H9 (cell line): ENCODE measurements at places on chromosomes 1 and 21.

GRCh38 chr1:101507547-101507971 lies 270.7 kb downstream of the S1PR1 start:
- DNase-seq: no peak

DNA sequence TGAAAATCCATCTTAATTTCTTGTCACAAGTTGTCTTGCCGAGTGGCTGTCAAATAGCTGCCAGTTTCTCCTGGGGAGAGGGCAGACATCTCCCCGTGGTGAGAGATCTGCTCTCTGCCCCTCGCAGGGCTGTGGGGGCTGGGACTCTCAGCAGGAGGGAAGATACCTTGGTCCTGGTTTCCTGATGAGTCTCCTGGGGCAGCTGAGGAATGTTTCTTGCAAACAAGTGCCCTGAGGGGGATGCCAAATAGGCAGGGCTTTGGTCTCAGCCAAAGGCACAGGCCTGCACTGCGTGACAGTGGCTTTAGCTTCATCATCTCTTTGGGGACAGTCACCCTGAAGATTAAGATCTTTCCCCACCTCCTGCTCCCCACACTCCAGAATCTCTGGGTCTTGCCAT lies 40.9 kb downstream of the SYT6 start:
- DNase-seq: no peak

DNA sequence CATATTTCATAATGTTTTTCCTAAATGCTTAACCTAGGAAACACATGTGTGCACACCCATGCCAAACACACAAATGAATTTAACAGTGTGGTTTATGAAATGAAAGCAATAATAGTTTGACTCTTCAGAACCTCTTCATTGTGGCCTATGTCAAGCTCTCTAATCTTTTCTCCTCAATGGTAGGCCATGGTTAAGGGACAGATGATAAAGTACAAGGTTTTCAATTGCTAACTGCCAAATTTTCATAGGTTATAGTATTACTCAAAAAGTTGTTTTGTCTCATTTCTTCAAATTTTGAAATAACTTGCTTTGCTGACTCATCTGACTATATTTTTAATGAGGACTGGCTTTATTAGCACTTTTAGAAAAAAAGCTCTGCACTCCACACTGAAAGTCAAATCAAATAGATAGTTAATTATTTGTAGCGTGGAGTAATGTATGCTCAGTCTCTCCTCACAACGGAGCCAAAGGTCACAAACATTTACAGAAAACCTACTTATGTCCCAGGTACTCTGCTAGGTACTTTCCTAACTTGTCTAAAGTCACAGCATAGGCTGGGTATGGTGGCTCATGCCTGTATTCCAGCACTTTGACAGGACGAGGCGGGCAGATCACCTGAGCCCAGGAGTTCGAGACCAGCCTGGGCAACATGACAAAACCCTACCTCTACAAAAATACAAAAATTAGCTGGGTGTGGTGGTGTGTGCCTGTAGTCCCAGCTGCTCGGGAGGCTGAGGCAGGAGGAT lies 3.0 kb upstream of the ADCY10 start:
- DNase-seq: no peak

DNA sequence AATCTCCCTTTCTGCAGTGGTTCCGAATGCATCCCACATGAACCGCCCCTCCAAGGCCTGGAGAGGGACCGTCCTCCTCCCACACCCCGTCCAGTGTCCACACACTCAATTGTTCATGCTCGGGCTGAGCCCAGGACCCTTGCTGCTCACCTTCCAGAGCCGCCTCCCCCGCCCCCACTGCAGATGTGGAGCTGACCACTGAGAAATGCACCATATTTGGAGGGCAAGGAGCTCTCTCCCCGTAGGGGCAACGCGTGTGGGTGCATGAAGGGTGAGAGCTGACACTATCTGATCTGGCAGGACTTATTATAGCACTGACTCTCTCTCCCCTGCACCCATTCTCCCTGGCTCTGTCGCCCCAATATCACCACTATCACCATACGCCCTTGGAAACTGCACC lies 4.0 kb upstream of the S100A3 start:
- peak; percentile 20 for DNase-seq

- DNase-seq: no peak
Observed at GRCh38 chr1:36372617-36373016, 13.1 kb downstream of the STK40 start.

DNA sequence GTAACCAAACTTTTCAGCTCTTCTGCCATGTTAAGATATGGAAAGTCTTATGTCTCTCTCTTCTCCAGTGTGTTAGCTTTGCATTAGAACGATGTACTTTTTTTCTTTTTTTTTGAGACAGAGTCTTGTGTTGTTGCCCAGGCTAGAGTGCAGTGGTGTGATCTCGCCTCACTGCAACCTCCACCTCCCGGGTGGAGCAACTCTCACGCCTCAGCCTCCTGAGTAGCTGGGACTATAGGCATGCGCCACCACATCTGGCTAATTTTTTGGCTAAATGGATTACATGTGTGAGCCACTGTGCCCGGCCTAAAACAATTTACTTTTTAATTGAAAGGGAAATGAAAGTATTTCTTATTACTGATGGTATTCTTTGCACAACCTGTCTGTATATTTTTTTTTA lies 35.8 kb downstream of the SPEN start:
- no peak for DNase-seq

- no peak for DNase-seq
Observed at GRCh38 chr1:23421753-23422240, 2.8 kb downstream of the TCEA3 start.

- no peak for DNase-seq
Observed at GRCh38 chr1:213983493-213984386, 4.0 kb upstream of the PROX1 start.

DNA sequence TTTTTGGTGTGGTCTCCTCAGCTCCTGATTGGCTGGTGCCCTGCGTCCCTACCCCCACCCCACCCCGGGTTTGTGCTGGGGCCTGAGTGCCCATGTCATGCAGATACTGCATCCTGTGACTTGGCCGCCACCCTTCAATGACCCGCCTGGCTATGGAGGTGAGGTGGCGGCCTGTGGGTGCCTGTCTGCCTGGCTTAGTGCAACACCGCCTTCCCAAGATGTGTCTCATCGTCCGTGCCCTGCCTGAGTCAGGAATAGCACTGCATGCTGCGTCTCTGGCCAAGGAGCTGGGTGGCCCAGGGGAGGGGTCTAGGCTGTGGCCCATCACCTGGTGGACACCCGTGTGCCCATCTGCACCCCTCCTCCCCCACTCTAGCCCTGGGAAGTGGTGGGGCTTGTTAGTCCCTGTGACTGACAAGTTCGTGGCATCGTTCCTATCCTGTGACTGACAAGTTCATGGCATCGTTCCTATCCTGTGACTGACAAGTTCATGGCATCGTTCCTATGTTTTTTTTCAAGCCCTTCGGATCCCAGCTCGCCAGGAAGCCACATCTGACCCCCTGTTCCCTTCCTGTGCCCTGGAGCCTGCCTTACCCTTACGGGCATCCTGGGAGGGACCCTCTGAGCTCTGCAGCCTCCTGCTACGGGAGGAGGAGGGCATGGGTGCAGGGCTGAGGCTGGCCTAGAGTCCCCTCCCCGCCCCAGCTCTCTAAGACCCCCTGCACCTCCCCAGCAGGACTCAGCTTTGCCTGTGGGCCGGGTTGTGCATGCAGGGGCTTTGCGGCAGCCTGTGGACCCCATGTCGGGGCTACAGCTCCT lies 7.5 kb downstream of the SLX9 start:
- DNase-seq: no peak

GRCh38 chr1:111563619-111564018 lies 56.0 kb upstream of the RAP1A start:
- DNase-seq: no peak

GRCh38 chr1:20095564-20096434 lies 23.5 kb downstream of the PLA2G2D start:
- DNase-seq: no peak

GRCh38 chr1:222009105-222009730 lies 267.3 kb upstream of the DUSP10 start:
- peak; percentile 38 for DNase-seq

DNA sequence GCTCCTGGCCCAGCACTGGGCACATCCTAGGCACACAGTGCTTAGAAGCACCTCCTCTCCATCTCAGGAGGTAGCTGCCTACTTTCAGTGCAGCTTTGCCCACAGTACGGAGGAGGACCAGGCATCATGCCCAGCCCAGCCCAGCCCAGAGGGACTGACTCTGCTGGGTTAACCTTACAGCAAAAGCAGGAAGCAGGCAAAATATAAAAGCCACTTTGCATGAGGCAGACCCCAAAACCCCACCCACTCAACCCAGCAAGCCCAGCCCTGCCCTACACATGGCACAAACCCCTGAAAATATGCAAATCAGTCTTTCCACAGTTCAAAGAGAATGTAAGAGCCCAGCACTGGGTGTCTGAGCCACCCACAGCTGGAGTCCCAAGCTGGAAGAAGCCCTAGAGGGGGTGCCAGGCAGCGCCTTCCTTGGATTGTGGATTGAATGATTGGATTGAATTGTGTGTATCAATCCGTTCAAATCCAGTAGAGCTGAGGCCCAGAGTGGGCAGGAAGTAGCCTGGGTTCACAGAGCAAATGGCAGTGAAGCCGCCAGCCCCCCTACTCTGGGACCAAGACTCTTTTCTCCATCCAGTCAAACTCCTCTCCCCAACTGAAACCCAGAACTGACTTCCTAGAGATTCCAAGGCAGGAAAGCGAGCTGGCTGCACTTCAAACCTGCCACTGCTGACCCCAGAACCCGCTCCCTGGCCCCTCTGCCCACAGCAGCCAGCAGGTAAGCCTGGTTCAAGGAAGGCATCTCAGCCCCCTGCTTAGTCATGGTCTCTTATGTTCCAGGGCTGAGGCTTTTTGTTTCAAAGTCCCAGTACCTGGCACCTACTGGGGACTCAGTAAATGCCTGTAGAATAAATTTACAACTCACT lies 117.7 kb downstream of the LACTBL1 start:
- DNase-seq: no peak

DNA sequence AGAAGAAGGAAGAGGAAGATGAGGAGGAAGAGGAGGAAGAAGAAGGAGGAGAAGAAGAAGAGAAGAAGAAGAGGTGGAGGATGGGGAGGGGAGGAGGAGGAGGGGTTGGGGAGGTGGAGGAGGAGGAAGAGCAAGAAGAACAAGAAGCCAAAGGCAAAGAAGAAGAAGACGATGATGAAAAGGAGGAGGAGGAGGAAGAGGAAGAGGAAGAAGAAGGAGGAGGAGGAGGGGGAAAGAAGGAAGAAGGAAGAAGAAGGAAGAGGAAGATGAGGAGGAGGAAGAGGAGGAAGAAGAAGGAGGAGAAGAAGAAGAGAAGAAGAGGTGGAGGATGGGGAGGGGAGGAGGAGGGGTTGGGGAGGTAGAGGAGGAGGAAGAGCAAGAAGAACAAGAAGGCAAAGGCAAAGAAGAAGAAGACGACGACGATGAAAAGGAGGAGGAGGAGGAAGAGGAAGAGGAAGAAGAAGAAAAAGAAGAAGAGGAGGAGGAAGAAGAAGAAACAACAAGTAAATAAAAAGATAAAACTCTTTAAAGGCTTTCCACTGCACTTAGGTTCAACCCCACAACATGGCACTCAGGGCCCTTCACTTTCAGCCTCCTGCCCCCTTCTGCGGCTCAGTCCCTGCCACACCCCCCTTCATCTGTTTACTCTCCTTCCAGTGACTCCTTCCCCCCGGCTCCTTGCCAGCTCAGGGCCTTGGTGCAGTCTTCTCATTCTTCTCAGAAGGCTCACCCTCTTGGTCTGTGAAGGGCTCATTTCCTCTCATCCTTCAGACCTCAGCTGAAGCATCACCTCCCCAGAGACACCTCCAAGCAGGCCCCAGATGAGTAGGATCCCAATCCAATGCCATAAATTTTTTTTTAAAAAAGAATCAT lies 114.0 kb downstream of the KCNN3 start:
- DNase-seq: no peak

- DNase-seq: no peak
Observed at GRCh38 chr1:201911826-201912571, 23.3 kb downstream of the SHISA4 start.

DNA sequence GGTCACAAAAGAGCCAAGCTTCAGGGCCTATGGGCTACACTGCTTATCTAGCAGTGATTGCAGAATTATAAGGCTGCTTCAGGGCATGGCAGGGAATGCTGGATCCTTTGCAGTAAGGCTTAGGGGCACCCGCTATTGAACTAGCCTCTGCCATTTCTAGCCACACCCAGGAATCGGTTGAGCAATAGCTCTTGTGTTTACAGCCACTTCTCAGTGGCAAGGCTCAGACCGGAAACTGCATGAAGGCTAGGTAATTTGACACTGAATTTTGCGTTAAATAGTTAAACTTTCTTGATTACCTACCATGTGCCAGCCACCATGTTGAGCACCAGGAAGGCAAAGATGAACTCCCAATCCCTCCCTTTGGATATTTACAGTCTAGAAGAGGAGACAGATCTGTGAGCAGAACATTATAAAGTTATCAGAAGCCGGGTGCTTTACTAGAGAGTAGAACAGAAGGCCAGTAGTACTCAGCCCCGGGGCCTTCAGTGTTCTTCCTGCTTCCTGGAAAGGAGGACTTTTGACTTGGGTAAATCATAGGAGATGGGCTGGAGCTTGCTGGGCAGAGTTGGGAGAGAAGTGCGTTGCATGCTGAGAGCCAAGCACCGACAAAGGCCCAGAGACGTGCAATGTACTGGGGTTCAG lies 98.6 kb upstream of the LPGAT1 start:
- DNase-seq: no peak

- no peak for DNase-seq
Observed at GRCh38 chr1:4718071-4718470, 63.7 kb downstream of the AJAP1 start.

- no peak for DNase-seq
Observed at GRCh38 chr1:231918239-231919015, 291.8 kb downstream of the DISC1 start.

DNA sequence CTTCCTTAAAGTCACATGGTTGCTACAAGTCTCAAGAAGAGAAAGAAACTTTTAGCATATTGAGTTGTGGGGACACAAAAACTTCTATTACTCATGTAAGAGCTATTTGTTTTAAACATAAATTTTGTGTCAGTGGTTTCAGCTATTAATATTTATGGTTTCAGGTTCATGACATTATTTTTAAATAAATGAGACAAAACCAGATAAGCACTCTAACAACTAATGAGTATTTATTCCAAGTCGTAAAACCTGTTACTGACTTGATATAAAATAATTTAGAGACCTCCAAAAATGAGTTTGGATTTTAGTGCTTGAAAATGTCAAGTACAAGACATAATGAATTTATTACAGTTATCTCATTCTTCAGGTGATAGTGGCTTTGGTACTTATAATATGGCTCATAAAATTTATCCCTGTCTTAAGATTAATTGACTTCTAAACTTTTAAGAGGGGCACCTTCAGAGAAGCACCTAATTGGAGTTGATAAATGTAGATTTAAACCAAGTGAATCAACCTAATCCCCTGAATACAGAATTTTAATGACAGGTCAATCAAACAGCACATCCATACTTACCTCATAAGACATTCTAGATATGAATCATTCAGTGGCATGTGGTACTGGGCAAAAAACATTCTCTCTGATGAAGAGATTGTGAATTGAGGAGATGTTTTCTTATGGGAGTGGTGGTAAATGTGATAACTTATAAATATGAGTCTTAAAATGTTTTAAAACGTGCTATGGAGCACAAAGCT lies 167.7 kb upstream of the PTGFR start:
- no peak for DNase-seq

GRCh38 chr1:159647616-159648015 lies 60.0 kb downstream of the APCS start:
- DNase-seq: no peak

- DNase-seq: no peak
Observed at GRCh38 chr1:55775007-55775406, 559.8 kb upstream of the USP24 start.

- no peak for DNase-seq
Observed at GRCh38 chr21:31911138-31911907, 38.5 kb downstream of the HUNK start.
